ENCODE measurements at places on chromosomes 4 and X.

- no peak for DNase-seq
These were observed 683 bp downstream of the MAN2B2 start for GRCh38 chr4:6575503-6576240.

DNA sequence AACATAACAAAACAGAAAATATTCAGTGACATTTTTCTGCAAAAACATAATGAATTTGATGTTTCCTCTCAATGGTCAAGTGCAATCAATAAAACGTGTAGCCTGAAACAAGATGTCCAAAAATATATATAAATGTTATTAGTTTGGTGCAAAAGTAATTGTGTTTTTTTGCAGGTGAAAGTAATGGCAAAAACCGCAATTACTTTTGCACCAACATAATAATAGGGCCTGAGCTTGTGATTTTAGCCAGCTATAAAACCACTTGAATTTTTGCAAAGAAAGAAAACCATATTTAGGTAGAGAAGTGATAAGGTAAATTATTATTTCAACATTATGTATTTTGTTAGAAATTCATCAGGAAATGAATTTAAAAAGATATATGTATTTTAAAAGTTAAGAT, 475.3 kb upstream of the AMOT start:
- DNase-seq: no peak

GRCh38 chr4:26878794-26879391, 18.3 kb downstream of the STIM2 start:
- no peak for DNase-seq

DNA sequence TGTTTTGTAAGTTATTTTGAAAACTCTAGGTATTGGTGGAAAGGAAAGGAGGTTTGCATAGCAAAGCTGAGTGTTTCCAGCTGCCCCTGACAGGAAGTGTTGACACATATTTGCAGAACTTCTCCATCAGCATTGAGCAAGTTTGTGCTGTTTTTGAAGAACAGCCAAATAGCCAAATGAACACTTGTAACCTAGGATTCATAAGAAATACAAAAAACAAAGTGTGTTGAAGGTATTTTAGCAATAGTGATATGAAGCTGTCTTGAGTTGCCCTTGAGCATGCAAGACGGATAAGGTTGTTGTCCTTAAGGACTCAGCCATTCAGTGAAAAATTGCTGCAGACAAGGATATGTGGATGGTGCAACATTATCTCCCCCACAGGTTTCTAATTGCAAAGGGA, 68.3 kb upstream of the PGM2 start:
- peak; percentile 91 for DNase-seq
